T-helper 1 cell treated with Interleukin-12 subunit alpha and Interleukin-12 subunit beta and Interleukin-4 antibody, amounts not matched to agents 30 ng/mL and 1 ng/mL, for 36 hours (primary cell): ENCODE measurements at places on chromosomes 1 and 21. TPM values are rescaled to one million over a fixed set of nuclear protein-coding genes. Genes with fewer than 3 reads are reported as not detected.

SH2D2A gene
- total RNA-seq: 234 and 243 TPM in 2 replicates

FOXD3 gene
- not detected in 2 replicates for total RNA-seq

MMP23B gene
- total RNA-seq: 2.3 and 2.6 TPM in 2 replicates

HSD3B2 gene
- not detected in 2 replicates for total RNA-seq

HEATR1 gene
- 49.3 and 53.2 TPM in 2 replicates for total RNA-seq

PRAMEF5 gene
- total RNA-seq: not detected in 2 replicates

RAB13 gene
- 1.3 and 1.7 TPM in 2 replicates for total RNA-seq
